ENCODE measurements at places on chromosomes 5 and 9. TPM values are rescaled to one million over a fixed set of nuclear protein-coding genes. Genes with fewer than 3 reads are reported as not detected.

- H3K4me1 ChIP-seq, result no peaks in the 10 kb centered on the region
- H3K36me3 ChIP-seq, result no peaks in the 10 kb centered on the region
- no peak overlapping the region for H3K4me3 ChIP-seq
- no peak overlapping the region for H3K27ac ChIP-seq
- H3K27me3 ChIP-seq, result no peaks in the 10 kb centered on the region
Observed at GRCh38 chr5:106860398-106861044, 810.2 kb downstream of the EFNA5 start.

GRCh38 chr9:72352911-72353388 is 12.1 kb downstream of the ZFAND5 start:
- peaks cover 19% of the 10 kb centered on the region for H3K27me3 ChIP-seq
- no peak for DNase-seq
- H3K4me3 ChIP-seq, result no peak overlapping the region
- peaks cover 45% of the 10 kb centered on the region for H3K36me3 ChIP-seq

Gene CKMT2
- total RNA-seq, result 2.3 TPM

Gene HRCT1
- total RNA-seq, result not detected

Data from endodermal cell (in vitro differentiated cells).